Stimulated activated effector memory CD8-positive, alpha-beta T cell treated with anti-CD3 and anti-CD28 coated beads, Interleukin-12 subunit alpha, Interleukin-12 subunit beta, amount 100 ng/mL, for 72 hours (primary cell): ENCODE measurements at places on chromosomes 3 and 15.

GRCh38 chr3:87298111-87298718 lies 21.8 kb upstream of the POU1F1 start:
- DNase-seq = no peak

DNA sequence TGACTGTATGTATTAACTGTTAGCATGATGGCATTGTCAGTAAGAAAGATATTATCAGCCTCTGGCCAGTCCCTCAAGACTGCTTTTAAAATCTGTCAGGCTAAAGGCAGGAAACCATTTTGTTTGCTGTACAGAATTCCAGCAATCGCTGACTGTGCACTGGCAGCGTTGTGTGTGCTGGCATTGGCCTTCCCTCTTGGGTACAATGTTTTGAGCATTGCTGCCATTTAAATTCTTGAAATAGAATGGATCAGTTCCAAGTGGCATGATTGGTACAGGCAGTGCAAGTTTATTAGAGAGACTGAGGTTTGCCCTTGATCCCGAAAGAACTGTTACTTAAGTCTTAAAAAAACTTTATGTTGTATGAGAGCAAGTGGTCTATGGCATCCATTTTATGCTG lies 788.7 kb downstream of the OTOL1 start:
- no peak for DNase-seq

DNA sequence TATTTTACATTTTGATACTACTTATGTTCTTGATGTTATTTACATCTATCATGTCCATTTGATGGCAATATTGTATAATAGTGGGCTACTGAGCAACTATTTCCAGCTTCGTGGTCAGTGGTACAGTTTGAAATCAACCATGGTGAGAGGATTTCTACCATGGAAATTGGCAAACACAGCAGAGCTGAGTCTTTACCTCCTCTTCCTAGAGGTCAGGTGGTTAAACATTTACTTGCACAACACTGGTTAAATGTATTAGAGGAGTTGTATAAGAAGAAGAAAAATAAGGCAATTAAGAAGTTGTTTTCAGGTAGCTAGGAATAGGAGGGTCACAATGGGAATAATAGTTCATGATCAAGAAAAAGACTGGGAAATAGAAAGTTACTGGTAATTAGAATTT lies 7.2 kb upstream of the PPM1L start:
- DNase-seq = no peak

DNA sequence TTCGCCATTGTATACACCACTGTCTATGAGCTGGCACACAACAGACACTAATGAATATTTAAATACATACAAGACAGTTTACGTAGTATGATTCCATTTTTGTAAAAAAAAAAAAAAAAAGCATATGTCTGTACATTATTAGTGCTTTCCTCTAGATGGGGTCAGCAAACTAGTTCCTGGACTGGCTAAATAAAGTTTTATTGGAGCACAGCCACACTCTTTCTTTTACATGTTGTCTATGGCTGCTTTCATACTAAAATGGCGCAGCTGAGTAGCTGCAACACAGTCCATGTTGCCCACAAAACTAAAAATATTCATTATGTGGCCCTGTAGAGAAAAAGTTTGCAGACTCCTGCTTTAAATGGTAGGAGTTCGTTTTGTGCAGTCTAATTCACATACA lies 70.7 kb upstream of the FRMD4B start:
- DNase-seq = no peak

DNA sequence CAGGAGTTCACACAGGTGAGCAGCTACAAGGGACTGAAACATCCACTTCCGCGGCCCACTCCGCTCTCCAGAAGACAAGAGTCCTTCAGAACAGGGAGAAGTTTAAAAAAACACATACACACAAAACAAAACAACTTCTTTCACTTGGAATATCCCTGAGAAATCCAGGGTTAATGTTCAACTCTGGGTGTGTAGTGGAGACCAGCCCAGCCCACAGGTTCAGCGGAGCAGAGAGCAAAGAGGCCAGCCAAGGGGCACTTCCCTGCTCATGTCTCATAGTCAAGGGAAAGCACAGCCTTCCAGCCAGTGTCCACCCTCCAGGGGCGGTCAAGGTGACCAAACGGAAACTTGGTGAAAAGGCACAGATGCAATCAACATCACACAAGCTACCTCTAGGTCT lies 41.6 kb downstream of the WNT5A start:
- DNase-seq = no peak

DNA sequence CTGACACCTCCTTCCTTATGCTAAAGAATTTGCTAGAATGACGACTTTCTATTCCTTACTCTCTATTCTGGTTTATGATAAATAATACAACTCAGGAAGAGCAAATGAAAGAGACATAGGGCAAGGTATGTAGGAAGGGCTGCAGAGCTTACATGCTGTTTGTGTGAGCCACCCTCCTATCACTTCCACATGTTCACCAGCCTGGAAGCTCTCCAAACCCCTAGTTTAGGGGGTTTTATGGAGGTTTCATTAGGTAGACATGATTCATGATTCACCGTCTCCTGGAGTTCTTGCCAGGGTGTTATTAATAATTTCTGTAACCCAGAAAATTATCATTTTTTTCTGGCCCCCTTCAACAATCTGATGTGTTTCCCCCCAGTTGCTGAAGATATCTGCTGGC lies 172.1 kb upstream of the COL8A1 start:
- no peak for DNase-seq

DNA sequence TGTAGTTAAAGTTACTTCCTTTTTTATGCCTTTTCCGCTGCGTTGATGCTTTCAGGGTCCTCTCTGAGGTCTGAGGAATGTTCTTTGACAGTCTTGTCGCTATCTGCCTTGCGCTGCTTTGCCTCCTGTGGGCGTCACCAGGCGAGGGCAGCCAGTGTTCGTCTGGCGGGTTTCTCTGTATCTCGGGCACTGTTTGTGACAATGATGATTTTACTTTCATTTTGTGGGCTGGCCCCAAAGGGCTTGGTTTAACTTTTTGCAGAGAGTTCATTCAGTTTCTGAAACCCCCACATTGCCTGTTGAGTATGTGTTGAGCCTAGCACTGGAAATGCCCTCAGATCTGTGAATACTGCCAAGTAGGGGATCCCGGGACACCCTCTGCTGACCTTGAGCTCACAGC lies 24.6 kb upstream of the SACM1L start:
- DNase-seq = peak; percentile 81

- no peak for DNase-seq
Measured at GRCh38 chr15:96670389-96670788, 339.9 kb downstream of the NR2F2 start.

DNA sequence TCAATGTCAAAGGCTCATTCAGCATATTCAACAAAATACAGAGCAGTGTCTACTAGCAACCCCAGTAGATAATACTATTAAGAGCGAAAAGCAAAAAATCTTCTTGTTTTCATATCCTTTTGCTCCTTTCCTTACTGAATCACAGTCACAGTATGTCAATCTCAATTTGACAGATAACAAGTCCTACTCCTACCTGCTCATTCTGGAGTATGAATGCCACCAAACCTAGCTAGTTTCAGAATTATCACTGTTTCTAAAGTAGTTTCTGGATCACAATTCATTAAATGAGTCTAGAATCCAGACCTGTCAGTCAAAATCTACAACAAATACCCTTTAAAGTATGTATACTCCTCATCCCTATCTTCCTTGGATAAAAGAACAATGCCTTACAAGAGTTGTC lies 51.5 kb downstream of the MKRN2 start:
- DNase-seq = no peak

- no peak for DNase-seq
Measured at GRCh38 chr3:187403768-187404288, 35.6 kb downstream of the RTP4 start.

DNA sequence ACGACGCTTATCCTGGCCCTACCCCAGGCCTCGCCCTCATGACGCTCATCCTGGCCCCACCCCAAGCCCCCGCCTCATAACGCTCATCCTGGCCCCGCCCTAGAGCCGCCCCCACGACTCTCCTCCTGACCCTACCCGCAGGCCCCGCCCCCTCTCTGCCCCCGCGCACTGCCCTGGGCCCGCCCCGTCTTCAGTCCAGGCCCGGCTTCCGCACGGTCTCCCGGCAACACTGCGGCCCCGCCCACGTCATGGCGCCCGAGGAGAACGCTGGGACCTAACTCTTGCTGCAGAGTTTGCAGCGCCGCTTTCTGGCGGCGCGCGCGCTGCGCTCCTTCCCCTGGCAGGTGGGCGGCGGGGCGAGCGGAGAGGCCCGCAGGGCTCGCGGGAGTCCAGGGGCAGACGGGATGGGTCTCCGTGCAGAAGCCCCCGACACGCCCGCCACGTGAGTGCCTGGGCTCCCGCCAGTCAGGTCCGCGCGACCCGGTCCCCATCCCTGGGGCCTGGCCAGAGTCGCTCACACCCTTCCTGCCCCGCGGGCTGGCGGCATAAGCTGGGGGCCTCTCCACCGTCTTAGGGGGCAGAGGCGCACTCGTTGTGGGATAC lies 52.5 kb upstream of the ROPN1B start:
- DNase-seq = peak; percentile 91

GRCh38 chr3:27208961-27209616 lies 160.1 kb downstream of the NEK10 start:
- DNase-seq = no peak

DNA sequence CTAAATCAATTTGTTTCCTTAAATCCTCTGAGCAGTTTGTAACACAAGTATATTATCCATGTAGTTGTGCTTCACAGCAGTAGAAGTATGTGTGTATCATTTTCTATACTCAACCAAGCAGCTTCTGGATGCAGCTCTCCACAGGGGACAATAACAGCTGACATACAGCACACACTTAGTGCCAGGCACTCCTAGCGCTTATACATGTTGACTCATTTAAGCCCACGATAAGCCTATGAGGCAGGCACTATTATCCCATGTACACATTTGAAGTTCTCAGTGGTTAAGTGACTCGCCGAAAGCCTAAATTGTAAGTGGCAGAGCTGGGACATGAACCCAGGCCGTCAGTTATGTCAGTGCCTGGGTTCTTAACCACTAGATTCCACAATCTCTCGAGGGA lies 20.3 kb upstream of the LPP start:
- DNase-seq = no peak

- DNase-seq = no peak
Measured at GRCh38 chr3:192861972-192862371, 55.7 kb downstream of the MB21D2 start.

DNA sequence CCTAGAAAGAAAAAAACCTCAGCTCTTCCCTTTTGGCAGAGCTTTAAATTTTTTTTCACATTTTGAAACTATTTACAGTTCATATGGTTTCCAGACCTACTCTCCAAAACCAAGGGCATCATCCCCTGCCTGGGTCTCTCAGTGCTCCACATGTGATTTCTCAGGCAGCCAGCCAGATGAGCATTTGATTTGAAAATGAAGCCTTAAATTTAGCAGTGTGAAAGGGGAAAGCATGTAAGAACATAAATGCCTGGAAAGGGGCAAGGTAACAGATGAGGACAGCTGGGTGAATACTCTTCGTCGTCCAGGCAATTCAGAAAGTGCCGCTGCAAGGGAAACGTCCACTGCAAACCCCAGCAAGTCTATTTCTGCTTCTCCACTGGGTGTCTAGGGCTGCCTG lies 94.8 kb downstream of the ATP8B4 start:
- no peak for DNase-seq

GRCh38 chr3:169215461-169216352 lies 447.8 kb downstream of the MECOM start:
- no peak for DNase-seq

- no peak for DNase-seq
Measured at GRCh38 chr3:113736548-113737089, 9.4 kb downstream of the NAA50 start.

DNA sequence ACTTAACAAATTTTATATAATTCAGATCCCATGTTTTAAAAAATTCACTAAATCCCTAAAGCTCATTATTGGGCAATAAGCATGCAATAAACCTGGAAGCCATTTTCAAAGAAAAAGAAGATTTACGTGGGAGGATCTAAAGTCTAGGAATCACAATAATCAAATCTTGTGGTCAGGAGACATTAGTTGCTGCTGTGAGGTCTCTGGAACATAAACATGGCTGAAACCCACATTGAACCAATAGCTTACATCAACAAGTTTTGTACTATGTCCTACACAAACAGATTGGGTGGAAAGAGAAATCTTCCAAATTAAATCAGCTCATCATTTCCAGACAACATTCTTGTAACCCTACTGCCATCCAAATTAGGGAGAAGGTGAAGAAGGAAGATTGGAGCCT lies 121.9 kb upstream of the EPHA3 start:
- no peak for DNase-seq

DNA sequence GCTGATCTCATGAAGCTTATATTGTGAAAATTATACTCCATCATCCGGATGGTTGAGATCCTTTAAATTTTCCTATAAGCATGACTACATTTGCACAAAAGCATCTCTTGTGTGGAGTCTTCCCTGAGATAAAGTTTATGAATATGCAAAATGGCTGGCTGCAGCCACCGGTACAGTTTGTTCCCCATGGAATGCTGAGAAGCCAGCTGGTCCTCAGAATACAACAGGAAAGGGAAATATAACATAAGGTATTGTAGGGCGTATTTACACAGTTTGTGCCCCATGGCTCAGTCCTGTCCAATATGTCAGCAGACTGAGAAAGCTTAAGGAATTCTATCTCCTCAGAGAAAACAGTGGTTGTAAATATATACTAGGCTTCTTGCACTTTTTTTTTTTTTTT lies 468.6 kb downstream of the CNTN6 start:
- no peak for DNase-seq

DNA sequence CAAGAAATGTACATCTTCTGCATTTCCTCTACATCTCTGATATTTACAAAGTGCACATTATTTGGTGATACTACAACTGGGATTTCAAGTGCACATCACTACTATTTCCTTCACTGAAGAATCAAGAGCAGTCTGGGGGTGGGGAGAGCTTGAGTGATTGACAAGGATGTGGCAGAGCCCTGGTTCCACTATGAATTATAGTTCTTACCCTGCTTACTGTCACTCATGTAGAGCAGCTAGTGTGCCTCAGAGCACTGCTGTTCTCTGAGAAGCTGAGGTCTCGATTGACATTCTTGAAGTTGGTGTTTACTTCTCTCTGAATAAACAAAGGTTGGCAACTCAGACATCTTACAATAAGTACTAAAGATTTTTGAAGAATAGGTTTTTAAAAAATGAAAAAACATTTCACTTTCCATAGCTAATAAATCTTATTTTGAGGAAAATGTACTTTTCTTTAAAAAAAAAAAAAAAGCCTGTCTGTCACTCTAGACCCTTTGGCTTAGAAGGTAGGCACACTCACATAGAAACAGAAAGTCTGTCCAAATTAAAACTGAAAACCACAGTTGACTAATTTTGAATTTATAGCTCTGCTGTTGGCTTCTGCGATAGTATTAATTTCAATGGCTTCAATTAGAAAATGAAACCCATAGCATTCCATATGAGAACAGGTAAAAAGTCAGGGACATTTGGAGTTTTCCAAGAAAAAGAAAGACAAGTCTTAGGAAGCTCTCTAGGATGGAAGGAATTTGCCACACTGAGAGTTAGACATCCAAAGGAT lies 5.6 kb downstream of the GREM1 start:
- no peak for DNase-seq

- no peak for DNase-seq
Measured at GRCh38 chr3:138941259-138941885, 5.6 kb downstream of the FOXL2 start.

- no peak for DNase-seq
Measured at GRCh38 chr3:32303399-32303747, 64.9 kb downstream of the CMTM8 start.
